ENCODE measurements at places on chromosomes 11 and 22.

- DNase-seq = no peak
Observed at GRCh38 chr22:48961705-48962104, 866.0 kb downstream of the BRD1 start.

DNA sequence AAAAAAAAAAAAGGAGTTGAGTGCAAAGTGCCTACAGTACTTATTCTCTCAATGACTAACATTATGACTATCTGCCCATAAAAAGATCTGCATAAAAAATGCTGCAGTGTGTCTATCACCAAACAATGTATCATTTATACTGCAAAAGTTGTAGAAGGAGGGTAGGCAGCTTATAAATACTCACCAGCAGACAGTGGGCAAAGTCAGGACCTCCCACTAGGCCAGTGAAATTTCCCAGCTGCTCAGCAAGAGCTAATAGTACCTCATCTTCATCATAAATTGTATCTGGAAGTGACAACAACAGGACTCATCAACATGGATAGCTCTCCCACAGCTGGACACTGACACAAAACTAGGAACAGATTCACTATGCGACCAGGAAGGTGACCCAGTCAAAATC lies 1.6 kb downstream of the PPP2R1B start:
- DNase-seq = no peak

- no peak for DNase-seq
Observed at GRCh38 chr22:49237703-49238102, 590.0 kb downstream of the BRD1 start.

DNA sequence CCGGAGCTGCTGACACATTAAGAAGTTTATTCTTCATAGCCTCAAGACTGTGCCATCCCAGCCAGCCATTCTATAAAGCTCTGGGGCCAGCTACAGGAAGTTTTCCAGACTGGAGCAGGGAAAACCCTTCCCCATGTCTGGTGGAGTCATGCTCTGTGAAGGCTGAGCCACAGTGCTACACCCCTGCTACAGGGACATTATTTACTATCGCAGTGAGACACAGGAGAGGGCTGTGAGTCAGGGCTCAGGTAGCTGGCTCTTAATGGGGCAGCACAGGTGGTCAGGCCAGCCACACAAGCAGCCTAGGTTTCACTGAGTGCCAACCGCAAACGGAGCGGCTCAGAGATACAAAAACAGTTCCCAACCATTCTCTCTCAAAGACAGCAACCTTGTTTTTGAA lies 12.1 kb downstream of the HPS4 start:
- no peak for DNase-seq

GRCh38 chr11:11937957-11938356 lies 70.5 kb downstream of the DKK3 start:
- no peak for DNase-seq

GRCh38 chr11:127454856-127455255 lies 454.3 kb upstream of the KIRREL3 start:
- no peak for DNase-seq

GRCh38 chr11:67054836-67055523 lies 1.7 kb upstream of the RHOD start:
- DNase-seq = no peak

- no peak for DNase-seq
Observed at GRCh38 chr11:126329644-126330211, 25.8 kb upstream of the ST3GAL4 start.

DNA sequence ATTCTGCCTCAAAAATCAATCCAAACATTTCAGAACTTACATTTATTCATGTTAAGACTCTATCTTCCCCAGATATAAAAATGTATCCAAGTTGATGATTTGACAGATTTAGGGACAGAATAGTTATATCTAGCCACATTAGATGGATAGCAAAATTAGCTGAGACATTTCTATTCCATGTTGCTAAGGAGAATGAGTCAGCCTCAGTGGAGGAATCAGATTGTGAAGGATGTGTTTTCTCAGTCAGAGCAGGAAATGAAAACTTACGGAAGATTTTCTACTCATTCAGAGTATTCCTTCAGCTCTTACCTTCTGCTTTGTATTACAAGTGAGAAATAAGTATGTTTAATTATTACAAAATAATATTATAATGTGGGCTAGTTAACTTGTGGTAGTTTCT lies 556.3 kb upstream of the ANO3 start:
- DNase-seq = no peak

DNA sequence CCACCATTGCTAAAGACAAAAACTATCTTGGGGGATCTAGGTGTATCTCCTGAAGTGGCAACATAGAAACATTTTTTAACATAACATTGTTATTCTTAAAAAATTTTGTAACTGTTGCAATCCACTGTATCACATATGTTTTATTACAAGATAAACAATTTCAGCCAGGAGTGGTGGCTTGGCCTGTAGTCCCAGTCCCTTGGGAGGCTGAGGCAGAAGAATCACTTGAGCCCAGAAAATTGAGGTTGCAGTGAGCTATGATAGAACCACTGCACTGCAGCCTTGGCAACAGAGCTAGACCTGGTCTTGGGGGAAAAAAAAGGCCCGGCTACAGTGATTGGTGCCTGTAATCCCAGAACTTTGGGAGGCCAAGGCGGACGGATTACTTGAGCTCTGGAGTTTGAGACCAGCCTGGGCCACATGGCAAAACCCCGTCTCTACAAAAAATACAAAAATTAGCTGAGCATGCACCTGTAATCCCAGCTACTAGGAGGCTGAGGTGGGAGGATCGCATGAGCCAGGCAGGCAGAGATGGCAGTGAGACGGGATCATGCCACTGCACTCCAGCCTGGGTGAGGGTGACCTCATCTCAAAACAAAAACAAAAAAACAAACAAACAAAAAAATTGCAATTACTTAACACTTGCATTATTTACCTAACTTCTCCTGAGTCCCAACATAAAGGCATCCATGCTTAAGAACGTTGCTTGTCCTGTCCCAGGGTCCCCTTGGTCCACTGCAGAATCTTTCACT lies 1.5 kb upstream of the DEPDC5 start:
- DNase-seq = no peak

DNA sequence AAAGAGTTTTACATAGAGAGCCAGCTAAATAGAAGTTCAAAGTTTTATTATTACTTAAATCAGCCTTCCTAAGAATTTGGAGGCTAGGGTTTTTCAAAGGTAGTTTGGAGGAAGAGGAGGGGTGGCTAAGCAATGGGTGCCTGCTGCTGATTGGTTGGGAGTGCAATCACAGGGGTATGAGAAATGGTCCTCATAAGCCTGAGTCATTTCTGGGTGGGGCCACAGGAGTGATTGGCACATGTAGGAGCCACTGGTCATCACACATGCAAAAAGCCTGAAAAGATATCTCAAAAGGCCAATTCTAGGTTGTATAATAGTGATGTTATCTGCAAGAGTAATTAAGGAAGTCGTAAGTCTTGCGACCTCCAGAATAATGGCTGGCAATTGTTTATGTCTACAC lies 12.9 kb downstream of the OR51L1 start:
- DNase-seq = no peak
